ENCODE measurements at places on chromosomes 6 and 20. TPM values are rescaled to one million over a fixed set of nuclear protein-coding genes. Genes with fewer than 3 reads are reported as not detected.
A peak's percentile ranks its signal among the peaks of the same experiment; 100 is the strongest.

DNA sequence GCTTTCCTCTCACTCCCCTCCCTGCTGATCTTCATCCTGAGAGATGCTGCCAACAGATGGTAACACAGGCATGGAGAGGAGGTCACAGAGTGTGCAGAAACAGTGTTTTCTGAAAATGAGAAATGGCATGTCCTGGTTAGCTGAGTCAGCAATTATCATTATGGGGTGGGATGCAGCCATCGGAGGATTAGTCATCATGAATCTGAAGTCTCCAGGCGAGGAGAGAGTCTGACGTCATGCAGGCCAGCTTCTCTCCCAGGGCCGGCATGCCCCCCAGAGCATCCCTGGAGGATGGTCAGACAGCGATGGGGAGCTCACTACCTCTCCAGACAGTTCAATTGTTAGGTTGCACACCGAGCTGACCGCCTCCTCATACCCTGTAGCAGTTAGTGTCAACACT, 4.7 kb upstream of the GTSF1L start:
- H3K27me3 ChIP-seq: no peaks in the 10 kb centered on the region
- no peaks in the 10 kb centered on the region for H3K36me3 ChIP-seq
- H3K4me3 ChIP-seq: no peak overlapping the region
- H3K4me1 ChIP-seq: no peaks in the 10 kb centered on the region
- H3K27ac ChIP-seq: no peak overlapping the region

DNA sequence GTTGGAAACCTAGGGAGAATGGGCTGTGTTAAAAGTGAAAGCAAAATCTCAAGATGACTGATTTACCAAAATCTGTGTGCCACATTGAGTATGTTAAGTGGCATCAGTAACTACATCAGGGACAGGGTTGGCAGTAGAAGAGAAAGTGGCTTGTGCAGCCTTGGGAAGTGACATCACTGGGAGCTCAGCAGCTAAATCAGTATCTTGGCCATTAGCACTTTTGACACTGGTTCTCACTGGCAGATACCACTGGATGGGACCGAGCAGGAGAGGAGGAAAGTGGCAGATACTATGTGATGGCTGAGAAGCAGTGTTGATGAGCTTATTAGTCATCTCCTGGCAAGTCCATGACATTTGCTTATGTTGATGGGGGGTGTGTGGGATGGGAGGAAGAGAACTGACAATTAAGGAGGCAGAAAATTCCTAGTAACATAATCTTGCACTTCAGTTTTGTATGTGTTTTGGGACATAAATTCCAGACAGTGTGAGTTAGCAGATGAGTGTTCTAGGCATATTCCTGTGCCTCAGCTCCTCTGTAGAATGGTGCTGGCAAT, 322.2 kb downstream of the SOX4 start:
- DNase-seq: no peak
- H3K36me3 ChIP-seq: no peaks in the 10 kb centered on the region
- H3K27ac ChIP-seq: no peak overlapping the region
- no peaks in the 10 kb centered on the region for H3K4me1 ChIP-seq
- peak overlapping the region; percentile 52 for H3K4me3 ChIP-seq
- H3K27me3 ChIP-seq: no peaks in the 10 kb centered on the region

GRCh38 chr6:137122612-137123011, 50.8 kb downstream of the IL22RA2 start:
- H3K27me3 ChIP-seq: no peaks in the 10 kb centered on the region
- no peak overlapping the region for H3K4me3 ChIP-seq
- no peaks in the 10 kb centered on the region for H3K4me1 ChIP-seq

DNA sequence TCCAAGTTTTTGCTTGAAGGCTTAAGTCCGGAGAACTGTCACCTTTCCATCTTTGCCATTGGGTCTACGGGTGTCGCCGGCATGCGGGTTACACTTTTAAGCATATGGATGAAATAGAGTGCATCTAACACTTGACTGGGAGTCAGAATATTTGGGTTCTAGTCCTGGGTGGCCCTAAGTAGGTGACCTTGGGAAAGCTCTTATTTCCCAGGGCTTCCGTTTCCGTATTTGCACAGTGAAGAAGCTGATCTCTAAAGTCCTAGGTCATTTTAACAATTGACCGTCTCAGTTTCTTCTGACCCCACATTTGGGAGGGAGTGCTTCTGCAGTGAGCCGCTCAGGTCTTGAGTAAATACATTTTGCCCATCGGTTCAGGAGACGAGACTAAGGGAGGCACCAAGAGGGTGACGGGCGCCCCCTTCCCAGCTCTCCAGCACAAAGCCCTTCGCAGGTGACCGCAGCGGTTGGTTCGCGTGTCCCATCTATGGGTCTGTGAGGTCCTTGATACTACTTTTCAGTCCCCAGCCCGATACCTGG, 651 bp upstream of the BLTP3A start:
- peaks cover 18% of the 10 kb centered on the region for H3K4me1 ChIP-seq
- no peak for DNase-seq
- peak overlapping the region; percentile 91 for H3K27ac ChIP-seq
- no peaks in the 10 kb centered on the region for H3K27me3 ChIP-seq
- peak overlapping the region; percentile 81 for H3K4me3 ChIP-seq
- no peaks in the 10 kb centered on the region for H3K36me3 ChIP-seq

Gene TMEM217
- 6.2 TPM for total RNA-seq

Gene DEF6
- 7.6 TPM for total RNA-seq

DNA sequence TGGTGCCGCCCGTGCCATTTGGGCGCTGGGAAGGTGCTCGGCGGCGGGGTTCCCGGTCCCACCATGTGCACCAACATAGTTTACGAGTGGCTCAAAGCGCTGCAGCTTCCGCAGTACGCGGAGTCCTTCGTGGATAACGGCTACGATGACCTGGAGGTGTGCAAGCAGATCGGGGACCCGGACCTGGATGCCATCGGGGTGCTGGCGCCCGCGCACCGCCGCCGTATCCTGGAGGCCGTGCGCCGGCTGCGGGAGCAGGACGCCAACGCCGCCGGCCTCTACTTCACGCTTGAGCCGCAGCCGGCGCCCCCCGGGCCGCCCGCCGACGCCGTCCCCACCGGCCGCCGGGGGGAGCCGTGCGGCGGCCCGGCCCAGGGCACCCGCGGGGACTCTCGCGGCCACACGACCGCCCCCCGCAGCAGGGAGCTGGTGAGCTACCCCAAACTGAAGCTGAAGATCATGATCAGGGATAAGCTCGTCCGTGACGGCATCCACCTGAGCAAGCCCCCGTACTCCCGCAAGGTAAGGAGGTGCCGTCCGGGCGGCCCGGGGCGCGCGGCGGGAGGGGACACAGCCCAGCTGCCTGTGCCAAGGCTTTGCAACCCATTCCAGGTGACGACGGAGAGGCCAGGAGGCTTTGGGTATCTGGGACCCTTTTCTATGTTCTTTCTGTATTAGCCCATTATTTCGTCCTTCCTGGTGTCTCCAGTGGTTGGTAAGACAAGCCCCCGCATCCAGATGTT, 547 bp downstream of the SAMD5 start:
- peak overlapping the region; percentile 69 for H3K27ac ChIP-seq
- DNase-seq: no peak
- H3K4me1 ChIP-seq: peaks cover 15% of the 10 kb centered on the region
- H3K36me3 ChIP-seq: no peaks in the 10 kb centered on the region
- H3K27me3 ChIP-seq: no peaks in the 10 kb centered on the region

Gene TFAP2A
- not detected for total RNA-seq

DNA sequence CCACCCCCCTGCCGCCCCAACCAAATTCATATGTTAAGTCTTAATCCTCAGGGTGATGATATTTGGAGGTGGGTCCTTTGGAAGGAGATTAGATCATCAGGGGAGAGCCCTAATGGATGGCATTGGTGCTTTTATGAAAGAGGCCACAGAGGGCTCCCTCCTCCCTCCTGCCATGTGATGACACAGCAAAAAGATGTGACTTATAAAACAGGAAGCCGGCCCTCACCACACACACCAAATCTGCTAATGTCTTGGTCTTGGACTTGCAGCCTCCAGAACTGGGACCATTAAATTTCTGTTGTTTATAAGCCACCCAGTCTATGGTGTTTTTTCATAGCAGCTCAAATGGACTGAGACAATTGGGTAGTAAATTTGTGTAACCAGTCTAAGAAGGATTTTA, 176.3 kb downstream of the ADGRG6 start:
- H3K36me3 ChIP-seq: no peaks in the 10 kb centered on the region
- H3K27ac ChIP-seq: no peak overlapping the region
- no peak overlapping the region for H3K4me3 ChIP-seq
- H3K27me3 ChIP-seq: no peaks in the 10 kb centered on the region
- H3K4me1 ChIP-seq: no peaks in the 10 kb centered on the region
- DNase-seq: no peak

Gene TDRD6
- 1.8 TPM for total RNA-seq

- no peaks in the 10 kb centered on the region for H3K27me3 ChIP-seq
- H3K36me3 ChIP-seq: no peaks in the 10 kb centered on the region
- no peak overlapping the region for H3K4me3 ChIP-seq
Observed at GRCh38 chr6:107532706-107533105, 42.8 kb downstream of the SOBP start.

DNA sequence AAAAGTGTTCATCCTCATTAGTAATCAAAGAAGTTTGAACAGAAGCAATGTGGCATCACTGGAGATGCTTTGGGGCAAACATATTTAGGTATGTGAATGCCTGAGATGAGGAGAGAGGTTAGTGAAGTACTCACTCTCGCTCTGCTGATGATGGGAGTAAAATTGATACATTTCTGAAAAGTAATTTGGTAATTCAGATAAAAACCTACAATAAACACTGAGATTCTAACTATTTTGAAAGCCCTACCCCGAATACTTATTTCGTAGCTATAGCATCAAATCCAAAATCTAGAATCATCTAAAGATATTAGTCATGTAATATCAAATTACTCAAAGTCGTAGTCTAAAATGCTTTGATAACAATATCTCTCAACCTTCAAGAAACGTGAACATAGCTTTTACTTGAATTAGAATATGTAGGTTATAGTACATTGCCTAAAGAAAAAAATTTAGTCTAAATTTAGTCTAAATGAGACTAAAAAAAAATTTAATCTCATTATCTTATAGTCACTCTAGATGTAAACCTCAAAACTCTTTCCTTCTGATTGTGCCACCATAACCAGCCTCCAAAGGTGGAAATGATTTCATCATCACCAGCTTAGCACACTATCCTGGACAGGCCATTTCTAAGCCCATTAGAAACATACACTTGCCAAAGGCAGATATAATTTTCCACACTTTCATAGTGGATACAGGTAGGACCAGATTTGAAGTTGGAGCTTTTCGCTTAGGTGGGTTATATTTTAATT, 232.5 kb upstream of the TAB2 start:
- peaks cover 21% of the 10 kb centered on the region for H3K4me1 ChIP-seq
- H3K36me3 ChIP-seq: no peaks in the 10 kb centered on the region
- H3K4me3 ChIP-seq: no peak overlapping the region
- H3K27ac ChIP-seq: no peak overlapping the region

GRCh38 chr6:143949535-143949934, 58.5 kb downstream of the PLAGL1 start:
- no peak for DNase-seq
- H3K4me1 ChIP-seq: no peaks in the 10 kb centered on the region
- H3K4me3 ChIP-seq: no peak overlapping the region
- H3K36me3 ChIP-seq: peaks cover 7% of the 10 kb centered on the region
- H3K27me3 ChIP-seq: no peaks in the 10 kb centered on the region
